Lower lobe of right lung (tissue), 2 donors: ENCODE measurements at places on chromosomes 13 and 19. TPM values are rescaled to one million over a fixed set of nuclear protein-coding genes. Genes with fewer than 3 reads are reported as not detected.

The TSSK6 gene
- total RNA-seq = 2.9 TPM

The ANGPTL8 gene
- not detected for total RNA-seq

The PLPPR3 gene
- 2.1 TPM for total RNA-seq

The ARHGEF7 gene
- 63.7 TPM for total RNA-seq

The ZNF548 gene
- 19.6 TPM for total RNA-seq

The NCAN gene
- not detected for total RNA-seq

The ACOD1 gene
- total RNA-seq = not detected

DNA sequence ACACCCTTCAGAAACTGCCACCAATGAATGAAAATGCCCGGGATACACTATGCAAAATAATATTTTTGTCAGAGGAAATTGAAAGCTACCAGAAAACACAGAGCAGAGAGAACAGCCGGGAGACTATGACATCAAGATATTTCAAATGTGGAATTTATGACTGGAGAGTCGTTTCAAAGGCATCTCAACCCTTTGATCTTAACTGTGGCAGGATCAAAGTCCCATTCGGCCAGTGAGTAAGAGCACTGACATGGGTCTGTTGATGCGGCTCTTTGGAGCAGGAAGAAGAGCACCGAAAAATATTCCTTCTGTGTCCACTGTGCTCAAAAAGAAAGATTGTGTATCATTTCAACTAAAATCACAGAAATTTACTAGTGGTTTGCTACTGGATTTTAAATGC lies 201.9 kb downstream of the RFC3 start:
- DNase-seq = no peak
- H3K27me3 ChIP-seq = no peaks in the 10 kb centered on the region
- no peaks in the 10 kb centered on the region for H3K4me1 ChIP-seq
- no peaks in the 10 kb centered on the region for H3K36me3 ChIP-seq

DNA sequence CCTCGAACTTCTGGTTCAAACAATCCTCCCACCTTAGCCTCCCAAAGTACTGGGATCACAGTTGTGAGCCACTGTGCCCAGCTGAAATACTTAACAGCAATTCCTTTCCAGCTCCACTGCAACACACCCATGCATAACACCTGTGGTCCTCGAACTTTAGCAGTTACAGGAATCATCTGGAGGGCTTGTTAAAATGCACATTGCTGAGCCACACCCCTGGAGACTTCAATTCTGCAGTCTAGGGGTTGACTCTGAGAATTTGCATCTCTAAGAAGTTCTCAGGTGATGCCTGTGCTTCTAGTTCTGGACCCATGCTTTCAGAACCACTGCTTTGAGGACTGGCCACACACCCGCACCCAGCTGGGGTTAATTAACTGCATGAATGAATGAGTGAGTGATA lies 53.1 kb upstream of the UBL3 start:
- no peak overlapping the region for H3K27ac ChIP-seq
- no peak for DNase-seq
- H3K36me3 ChIP-seq = no peaks in the 10 kb centered on the region
- no peaks in the 10 kb centered on the region for H3K27me3 ChIP-seq

- H3K27ac ChIP-seq = no peak overlapping the region
- no peaks in the 10 kb centered on the region for H3K36me3 ChIP-seq
- H3K4me3 ChIP-seq = no peak overlapping the region
- H3K4me1 ChIP-seq = no peaks in the 10 kb centered on the region
Measured at GRCh38 chr13:56718791-56719190, 421.9 kb upstream of the PRR20A start.

DNA sequence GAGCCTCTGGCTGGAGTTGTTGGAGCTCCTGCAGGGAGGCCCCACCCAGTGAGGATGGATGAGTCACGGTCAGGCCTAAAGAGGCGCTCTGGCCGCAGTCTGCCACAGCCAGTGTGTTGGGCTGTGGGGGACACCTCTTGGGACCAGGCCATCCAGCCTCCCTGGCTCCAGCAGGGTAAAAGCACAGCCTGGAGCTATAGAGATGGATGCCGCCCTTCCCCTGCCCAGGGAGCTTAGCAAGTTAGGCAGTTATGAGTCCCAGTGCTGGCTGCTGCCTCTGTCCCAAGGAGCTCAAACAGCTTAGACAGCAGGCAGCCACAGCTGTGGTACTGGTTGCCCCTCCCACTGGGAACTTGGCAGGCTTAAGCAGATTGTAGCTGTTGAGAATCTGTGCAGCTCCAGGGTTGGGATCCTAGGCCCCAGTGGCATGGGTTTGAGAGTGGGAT lies 100.9 kb downstream of the NDFIP2 start:
- H3K36me3 ChIP-seq = no peaks in the 10 kb centered on the region
- DNase-seq = no peak
- no peaks in the 10 kb centered on the region for H3K27me3 ChIP-seq
- no peak overlapping the region for H3K27ac ChIP-seq
- H3K4me1 ChIP-seq = no peaks in the 10 kb centered on the region
- no peak overlapping the region for H3K4me3 ChIP-seq

DNA sequence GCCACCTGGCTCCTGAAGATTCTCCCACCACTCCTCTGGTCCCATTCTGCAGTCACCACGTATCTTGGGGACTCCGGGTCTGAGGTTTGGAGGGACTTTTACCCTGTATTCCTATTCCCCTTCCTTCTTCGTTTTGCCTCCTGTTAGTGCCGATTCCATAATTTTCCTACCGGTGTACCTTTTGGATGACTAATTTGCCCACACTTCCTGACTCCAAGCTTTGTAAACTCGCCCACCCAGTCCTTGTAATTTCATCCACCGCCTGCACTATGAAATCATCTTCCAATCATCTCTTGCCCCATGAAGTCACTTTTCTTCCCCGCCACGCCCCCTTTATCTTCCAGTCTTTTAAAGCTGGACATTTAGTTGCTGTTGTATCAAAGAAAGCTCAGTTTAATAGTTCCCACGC lies 572 bp downstream of the UCHL3 start:
- H3K27me3 ChIP-seq = no peaks in the 10 kb centered on the region
- peak overlapping the region; percentile 94 for H3K27ac ChIP-seq
- peaks cover 5% of the 10 kb centered on the region for H3K36me3 ChIP-seq
- DNase-seq = no peak

GRCh38 chr19:34577531-34578101 lies 96.1 kb downstream of the WTIP start:
- no peaks in the 10 kb centered on the region for H3K4me1 ChIP-seq
- H3K4me3 ChIP-seq = no peak overlapping the region
- H3K27ac ChIP-seq = no peak overlapping the region
- no peak for DNase-seq

- H3K4me1 ChIP-seq = no peaks in the 10 kb centered on the region
- no peaks in the 10 kb centered on the region for H3K27me3 ChIP-seq
- no peak overlapping the region for H3K27ac ChIP-seq
- DNase-seq = no peak
- no peaks in the 10 kb centered on the region for H3K36me3 ChIP-seq
Measured at GRCh38 chr13:107734891-107735625, 480.3 kb downstream of the LIG4 start.

GRCh38 chr13:21324803-21325202 lies 134.3 kb downstream of the ZDHHC20 start:
- no peak overlapping the region for H3K27ac ChIP-seq
- no peaks in the 10 kb centered on the region for H3K36me3 ChIP-seq
- no peaks in the 10 kb centered on the region for H3K27me3 ChIP-seq
- H3K4me1 ChIP-seq = no peaks in the 10 kb centered on the region
- no peak overlapping the region for H3K4me3 ChIP-seq

DNA sequence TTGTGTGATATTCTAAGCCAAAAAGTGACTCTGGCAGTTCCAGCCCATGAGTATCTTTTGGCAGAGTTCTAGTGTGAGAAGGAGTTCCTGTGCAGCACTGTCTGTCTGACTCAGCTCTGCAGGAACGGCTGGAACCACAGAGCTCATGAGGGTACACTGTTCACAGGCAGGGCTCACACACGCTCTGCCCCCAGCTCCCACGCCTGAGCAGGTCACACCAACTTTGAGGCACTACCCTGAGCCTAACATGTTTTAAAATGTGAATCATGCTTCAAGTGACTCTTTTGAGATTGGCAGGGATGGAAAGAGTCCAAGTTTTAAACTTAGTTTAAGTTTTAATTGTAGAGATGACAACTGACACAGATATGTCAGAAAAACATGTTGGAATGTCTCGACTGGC lies 1203.3 kb downstream of the UQCRFS1 start:
- no peaks in the 10 kb centered on the region for H3K27me3 ChIP-seq
- no peaks in the 10 kb centered on the region for H3K4me1 ChIP-seq
- H3K36me3 ChIP-seq = no peaks in the 10 kb centered on the region
- no peak overlapping the region for H3K27ac ChIP-seq
- H3K4me3 ChIP-seq = no peak overlapping the region
- DNase-seq = no peak

DNA sequence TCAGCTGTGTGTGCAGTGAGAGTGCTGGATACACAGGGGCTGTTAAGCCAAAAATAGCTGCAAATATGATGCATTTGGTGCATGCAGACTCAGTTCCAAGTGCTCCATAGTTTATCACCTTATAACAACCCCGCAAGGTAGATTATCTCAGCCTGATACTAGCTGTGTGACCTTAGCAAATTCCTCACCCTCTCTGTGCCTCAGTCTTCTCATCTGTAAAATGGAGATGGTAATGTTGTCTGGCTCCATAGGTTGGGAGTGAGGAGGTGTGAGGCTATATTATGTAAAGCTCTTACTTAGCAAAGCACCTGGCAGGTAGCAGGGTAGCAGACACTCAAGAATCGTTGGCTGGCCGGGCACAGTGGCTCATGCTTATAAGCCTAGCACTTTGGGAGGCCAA lies 23.8 kb upstream of the SHKBP1 start:
- H3K27ac ChIP-seq = no peak overlapping the region
- DNase-seq = no peak

GRCh38 chr13:28657784-28658538 lies 969 bp upstream of the POMP start:
- no peak for DNase-seq
- H3K36me3 ChIP-seq = peaks cover 17% of the 10 kb centered on the region
- H3K4me1 ChIP-seq = peaks cover 53% of the 10 kb centered on the region
- H3K4me3 ChIP-seq = peak overlapping the region; percentile 87
- H3K27me3 ChIP-seq = no peaks in the 10 kb centered on the region

- H3K27me3 ChIP-seq = no peaks in the 10 kb centered on the region
- H3K27ac ChIP-seq = no peak overlapping the region
- no peaks in the 10 kb centered on the region for H3K36me3 ChIP-seq
- DNase-seq = no peak
- H3K4me1 ChIP-seq = no peaks in the 10 kb centered on the region
Measured at GRCh38 chr13:85509512-85509911, 289.7 kb downstream of the SLITRK6 start.

GRCh38 chr13:59766236-59766635 lies 397.5 kb downstream of the DIAPH3 start:
- H3K27me3 ChIP-seq = no peaks in the 10 kb centered on the region
- DNase-seq = no peak
- H3K36me3 ChIP-seq = no peaks in the 10 kb centered on the region
- H3K27ac ChIP-seq = no peak overlapping the region
- H3K4me1 ChIP-seq = no peaks in the 10 kb centered on the region
